ENCODE measurements at places on chromosomes 1 and 21.

DNA sequence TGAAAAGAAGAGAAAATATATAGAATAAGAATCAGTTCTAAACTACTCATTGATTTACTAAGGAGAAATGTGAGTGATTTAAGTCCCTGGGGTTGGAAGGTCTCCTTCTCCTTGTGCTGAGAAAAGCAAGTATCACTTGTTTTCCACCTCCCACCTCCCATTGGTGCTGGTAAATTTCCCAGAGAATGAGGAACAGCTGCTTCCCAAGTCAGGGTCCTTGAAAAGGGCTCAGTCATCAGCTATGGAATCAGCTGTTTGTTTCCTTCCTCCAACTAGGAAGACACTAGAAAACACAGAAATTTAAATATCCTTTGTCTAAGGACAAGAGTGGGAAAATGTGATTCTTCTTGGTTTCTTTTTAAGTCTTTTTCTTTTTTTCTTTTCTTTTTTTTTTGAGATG is 131.3 kb upstream of the C1orf21 start:
- DNase-seq = no peak

GRCh38 chr1:52892424-52893215 is 28.9 kb downstream of the ECHDC2 start:
- no peak for DNase-seq

- DNase-seq = no peak
These were observed 11.8 kb downstream of the FCMR start for GRCh38 chr1:206909883-206910318.

DNA sequence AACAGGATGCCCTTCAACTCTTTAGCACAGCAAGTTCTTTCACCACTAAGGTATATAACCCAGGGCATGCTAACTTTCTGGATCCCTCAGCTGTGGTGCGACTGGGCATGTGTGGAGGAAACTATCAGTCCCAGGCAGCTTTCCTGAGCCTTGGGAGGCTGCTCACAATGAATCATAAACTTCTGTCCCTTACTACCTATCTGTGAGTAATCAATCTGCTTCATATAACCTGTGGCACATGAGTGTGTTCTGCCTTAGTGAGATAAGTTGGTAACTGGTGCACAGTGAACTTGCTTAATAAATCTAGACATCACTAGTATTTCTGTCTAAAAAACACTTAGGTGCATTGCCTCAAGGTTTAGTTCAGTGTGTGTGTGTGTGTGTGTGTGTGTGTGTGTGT is 158.0 kb downstream of the GPATCH2 start:
- DNase-seq = no peak

DNA sequence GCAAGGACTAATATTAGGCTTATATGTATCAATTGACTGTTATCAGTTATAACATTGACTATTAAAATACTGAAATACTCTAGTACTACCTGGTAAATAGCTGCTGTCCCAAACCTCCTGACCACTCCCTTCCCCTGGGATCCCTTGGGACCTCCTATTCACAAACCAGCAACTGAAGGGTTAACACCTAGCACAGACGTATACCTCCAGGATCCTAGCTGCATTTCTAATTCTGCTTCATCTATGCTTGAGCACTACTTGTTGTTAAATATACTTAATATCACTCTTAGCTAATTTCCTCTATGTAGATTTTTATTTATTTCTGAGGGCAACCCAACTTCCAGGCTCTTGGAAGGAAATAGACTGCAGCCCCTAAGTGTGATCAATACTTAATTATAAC is 1.8 kb upstream of the NFYC start:
- DNase-seq = no peak

- DNase-seq = no peak
These were observed 189.2 kb upstream of the VAMP3 start for GRCh38 chr1:7581754-7582459.

- DNase-seq = no peak
These were observed 42.0 kb upstream of the MTF1 start for GRCh38 chr1:37901191-37901892.

- DNase-seq = no peak
These were observed 223.0 kb downstream of the PBX1 start for GRCh38 chr1:164781972-164782371.

GRCh38 chr1:121558514-121558913 is 373.7 kb downstream of the SRGAP2C start:
- DNase-seq = no peak

GRCh38 chr1:61082311-61083012 is at the start of gene NFIA:
TSS of gene NFIA (plus strand) at chr1:61082561.
- DNase-seq = no peak

DNA sequence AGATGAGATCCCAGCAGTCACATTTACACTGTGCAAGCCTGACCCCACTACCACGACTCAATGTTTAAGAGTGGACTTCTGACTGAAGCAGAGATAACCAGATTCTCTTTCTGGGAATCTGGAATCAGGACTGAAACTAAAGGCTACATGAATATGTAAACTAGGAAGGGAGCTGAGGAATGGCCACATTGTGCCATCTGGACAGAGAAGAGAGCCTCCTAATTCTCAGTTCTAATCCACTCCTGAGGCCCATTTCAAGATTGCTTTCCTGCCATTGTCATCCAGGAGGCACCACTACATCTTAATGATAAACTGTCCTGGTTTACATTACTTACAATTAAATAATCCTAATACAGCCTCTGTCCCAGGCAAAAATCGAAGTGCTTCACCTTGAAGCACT is 6.5 kb downstream of the PAXBP1 start:
- no peak for DNase-seq

DNA sequence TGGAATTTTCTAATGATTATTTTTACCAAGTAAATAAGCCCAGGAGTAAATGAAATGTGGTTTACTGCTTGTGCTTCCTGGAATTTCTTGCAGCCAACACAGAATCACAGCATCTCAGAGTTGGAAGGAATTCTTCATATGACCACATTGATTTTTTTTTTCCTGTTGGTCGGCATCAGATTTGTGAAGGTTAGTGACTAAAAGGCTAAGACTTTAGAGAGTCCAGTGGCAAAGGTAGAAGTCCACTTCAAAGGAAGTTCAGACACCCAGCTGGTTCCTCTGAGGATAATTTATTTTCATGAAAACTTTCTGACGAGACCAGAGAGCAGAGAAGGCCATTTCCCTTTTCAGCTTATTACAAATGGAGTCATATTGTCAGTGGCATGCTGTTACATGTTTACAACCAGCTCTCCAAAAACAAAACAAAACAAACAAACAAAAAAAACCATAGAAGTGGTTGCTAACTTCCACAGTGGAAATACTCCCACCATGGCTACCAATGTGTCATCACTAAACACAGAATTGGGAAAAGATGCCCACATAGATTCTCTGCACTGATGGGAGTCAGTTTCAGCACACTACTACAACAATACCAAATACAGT is 77.2 kb upstream of the CDC42BPA start:
- no peak for DNase-seq

DNA sequence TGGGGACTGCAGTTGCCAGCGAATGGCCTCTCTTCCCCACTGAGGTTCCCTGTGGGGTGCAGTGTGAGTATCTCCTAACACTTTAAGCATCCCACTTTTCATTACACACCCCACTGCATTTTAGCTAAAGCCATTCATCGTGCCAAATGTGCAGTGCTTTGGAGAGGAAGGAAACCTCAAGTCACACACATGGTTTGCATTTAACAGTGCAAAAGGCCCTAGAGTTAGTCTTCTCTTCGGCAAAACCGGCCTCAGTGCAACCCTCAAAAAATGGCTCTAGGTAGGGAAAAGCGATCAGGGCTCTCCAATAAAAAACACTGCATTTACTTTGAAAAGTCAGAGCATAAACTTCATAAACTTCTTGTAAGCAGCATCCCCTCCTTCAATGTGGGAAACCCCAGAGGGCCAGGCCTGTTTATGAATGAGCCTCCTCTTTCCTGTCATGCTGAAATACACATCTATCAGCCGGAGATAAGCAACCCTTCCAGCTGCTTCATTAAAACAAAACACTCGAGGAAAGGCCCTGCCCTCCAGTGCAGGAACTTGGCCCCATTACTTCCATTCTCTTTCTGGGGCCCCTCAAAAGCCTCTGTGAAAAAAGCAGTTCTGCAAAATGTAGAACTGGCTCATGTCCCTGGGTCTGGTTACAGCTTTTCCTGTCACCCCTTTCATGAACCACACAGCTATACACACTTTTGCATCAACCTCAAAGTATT is 184.0 kb downstream of the CDC7 start:
- no peak for DNase-seq

- no peak for DNase-seq
These were observed 68.4 kb upstream of the TINAGL1 start for GRCh38 chr1:31507676-31508530.

DNA sequence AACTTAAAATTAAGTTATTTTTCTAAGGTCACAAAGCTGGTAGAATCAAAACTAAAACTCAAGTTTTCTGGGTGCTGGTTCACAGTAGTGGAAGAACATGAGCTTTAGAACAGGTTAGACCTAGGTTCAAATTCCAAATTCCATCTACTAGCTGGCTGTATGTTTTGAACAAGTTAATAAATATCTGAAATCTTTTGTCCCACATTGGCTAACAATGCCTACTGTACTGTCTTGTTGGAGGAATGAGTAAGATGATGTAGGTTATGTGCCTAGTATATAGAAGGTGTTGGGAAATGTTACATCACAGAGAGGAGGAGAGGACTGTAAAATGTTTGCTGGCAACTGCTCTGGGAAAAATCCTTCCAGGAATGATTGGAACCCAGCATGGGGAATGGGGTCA is 14.0 kb upstream of the CD247 start:
- DNase-seq = no peak

DNA sequence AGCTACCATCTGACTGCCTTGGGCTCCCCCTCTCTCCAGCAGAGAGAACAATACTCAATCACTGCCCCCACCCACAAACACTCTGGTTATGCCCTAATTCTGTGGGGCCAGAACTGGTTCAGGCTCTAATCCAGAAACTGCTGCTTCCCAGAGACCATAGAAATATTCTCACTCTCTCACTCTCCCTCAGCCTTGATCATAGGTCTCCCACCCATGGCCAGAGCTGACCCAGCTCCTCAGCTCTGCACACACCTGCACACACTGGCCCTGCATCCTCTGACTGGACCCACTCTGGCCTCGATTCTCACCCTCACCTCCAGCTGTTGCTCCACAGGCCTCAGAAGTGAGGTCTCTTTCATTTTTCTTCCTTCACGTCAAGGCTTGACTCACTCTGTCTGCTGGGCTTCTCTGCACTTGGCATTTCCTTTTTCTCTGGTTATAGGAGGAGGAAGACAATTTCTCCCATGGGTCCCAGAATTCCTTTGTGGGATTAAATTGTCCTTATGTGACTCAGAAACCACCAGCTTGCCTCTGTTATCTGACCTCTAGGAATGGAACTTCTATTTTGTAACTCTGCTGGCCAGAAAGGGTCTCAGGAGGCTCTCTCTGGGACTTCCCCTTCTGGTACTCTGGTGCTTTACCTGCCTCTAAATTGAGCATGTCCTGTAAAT is 15.6 kb upstream of the ZMYM6 start:
- DNase-seq = no peak

GRCh38 chr1:20152599-20152930 is 13.4 kb downstream of the PLA2G2F start:
- DNase-seq = no peak

GRCh38 chr1:198054510-198054909 is 102.3 kb upstream of the NEK7 start:
- DNase-seq = no peak

DNA sequence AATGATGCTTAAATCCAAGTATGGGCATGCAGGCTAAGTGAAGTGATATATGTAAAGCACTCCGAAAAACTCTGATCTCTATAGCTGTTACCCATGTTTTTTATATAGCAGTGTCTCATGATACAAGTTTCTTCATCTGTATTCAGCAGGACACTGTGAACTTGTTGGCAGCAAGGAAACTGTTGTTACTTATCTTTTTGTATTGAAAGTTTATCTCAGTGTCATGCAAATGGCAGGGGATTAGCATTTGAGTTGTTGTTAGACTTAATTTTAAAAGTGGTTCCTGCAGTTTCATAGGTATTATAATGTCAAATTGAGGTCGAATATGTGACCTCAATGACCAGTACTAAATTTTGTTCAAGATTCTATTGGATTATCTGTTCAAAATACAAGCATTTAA is 47.9 kb downstream of the NCAM2 start:
- DNase-seq = no peak

GRCh38 chr1:228314315-228314657 is 92.3 kb downstream of the TRIM11 start:
- DNase-seq = no peak

DNA sequence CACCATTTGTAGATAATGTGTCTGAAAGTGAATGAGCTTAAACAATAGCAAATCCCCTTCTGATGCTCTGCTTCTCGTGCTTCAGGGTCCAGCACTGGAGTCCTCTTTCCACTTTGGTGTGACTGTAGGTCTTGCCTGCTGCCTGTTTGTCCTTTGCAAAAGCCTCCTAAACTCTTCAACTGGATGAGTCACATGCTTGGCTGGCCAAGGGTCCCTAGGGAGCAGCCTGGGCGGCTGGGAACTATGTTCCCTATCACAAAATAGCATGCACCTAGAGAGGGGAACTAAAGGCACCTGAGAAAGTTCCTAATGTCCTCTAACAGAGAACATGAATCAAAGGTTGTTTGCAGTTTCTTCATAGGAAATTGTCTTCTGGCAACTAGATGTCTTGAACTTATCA is 607.2 kb upstream of the PLXNA2 start:
- no peak for DNase-seq

DNA sequence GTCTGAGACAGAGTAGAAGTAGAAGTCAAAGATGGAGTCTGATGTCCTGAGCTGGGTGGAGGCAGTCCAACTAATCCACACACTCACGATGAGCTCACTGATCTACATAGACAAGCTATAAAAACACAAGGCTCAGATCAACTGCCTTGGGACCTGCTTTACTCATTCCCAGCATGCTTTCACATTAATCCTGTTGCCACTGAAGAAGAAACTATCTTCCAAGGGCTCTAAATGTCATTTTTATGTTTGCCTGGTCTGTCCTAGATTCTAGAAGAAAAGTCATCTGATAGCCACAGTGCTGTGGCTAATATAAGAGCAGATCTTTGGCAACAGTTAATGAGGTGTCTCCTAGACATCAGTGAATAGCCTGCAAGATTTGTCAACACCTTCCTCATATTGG is 522.7 kb downstream of the NUF2 start:
- no peak for DNase-seq

GRCh38 chr1:23699280-23700179 is 7.9 kb downstream of the RPL11 start:
- DNase-seq = no peak

DNA sequence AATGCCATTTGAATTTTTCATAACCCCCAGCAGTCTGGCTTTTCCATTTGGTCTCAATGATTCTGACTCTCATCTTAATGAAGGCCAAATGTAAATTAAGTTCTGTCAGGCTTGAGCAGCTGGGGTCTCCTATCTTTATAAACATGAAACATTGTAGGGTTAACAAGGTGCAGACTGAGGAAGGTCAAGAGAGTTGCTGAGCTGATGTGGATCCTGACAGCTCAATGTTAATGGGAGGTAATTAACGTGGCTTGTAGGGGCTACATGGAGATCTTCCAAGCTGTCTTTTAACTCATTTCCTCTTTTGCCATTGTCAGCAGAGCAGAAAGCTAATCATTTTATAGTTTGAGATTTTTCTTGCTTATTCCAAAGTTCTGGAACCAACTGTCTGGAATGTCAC is 55.2 kb downstream of the FGGY start:
- DNase-seq = no peak

Measured in cortex of kidney (tissue), 1 donor.